WERI-Rb-1 (cell line): ENCODE measurements at places on chromosomes 1 and 21.

DNA sequence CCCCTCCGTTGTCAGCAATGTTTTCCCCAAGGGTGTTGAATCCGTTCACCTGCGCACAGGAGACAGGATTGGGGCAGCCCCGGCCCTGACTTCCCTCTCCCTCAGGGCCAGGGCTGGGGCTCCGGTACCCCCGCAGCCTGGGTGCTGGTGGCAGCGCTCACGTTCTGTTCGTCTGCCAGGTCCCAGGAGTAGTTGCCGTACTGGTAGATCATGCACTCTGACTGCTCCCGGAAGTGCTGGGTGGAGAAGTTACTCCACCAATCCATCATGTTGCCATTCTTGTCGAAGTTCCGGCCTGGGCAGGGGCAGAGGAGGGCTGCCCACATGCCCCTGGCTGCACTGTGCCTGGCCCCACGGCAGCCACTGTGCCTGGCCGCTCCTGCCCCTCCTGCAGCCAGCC lies 6.1 kb downstream of the PRXL2B start:
- no peak for DNase-seq

- no peak for DNase-seq
Measured at GRCh38 chr1:171313319-171313834, 606 bp upstream of the FMO4 start.

DNA sequence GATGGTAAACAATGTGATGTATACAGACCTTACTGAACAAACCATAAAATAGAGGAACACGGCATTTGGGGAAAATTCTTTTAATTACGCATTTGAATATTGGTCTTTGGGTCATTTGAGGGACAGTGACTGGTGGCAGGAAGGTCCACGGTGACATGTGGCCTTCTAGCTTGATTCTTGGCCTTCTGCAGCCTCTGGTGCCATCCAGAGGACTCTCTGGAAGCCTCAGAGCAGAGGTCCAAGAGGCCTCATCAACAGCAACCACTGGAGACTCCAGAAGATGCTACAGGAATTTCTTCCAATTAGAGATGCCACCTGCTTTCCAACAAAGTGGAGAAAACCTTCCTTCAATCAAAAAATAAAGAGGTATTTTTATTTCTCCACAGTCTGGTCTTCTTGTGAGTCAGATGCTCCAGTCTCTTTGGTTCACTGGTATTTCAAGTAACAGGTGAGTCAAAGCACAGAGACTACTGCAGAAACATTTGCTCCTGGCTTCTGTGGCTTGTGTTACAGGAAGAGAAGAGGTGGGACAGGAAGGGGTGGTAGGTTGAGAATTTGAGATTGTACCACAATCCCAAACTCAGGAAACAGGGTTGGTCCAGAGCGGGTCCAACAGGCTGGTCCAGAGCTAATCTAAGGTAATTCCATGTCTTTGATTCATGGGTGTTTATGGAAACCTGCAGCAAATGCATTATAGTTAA lies 2.7 kb upstream of the F5 start:
- DNase-seq: no peak

DNA sequence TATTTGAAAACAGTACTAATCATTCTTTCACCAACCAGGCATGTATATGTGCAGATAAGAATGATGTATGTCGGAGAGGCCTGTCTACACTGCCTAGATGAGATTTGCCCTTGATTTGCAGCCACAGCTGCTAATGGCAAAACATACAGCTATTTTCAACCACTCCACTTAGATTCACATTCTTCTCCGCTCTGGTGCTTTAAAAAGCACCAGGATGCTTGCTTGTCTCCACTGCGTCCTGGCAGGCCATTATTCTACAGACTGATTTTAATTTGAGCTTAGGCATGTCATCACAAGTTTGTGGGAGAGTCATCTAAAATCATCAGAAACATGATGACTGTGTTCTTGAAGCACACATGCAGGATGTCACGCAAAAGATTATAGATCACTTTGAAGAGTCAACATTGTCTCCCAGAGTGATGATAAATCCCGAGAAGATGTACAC lies 119.0 kb upstream of the NRIP1 start:
- DNase-seq: no peak

DNA sequence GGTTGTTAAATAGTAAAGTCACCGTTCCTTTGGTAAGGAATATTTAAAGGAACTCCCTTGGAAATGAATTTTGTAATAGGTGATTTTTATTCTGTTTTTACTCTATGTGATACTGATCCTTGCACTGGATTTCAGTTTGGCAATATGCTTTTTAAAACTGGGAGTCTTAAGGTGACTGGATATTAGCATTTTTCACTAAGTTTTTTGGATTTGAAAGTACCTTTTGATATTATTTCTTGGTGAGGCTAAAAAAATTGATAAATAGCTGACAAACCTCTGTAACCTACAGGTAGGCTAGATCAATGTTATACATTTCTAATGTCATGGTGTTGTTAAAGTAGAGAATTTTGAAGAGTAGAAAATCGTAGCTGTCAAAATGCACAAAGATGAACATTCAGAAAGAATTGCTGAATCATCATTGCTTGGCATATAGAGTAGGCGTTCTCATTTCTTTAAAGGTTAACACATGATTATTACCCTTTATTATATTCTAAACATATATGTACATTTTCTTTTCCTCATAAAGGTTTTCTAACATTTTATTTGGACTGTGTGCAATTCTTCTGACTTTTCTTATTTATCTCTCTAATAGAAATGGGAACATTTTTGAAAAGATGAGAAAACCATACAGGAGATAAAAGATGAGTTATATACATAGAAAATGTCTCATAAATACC lies 1.5 kb upstream of the DNAJB4 start:
- DNase-seq: no peak

DNA sequence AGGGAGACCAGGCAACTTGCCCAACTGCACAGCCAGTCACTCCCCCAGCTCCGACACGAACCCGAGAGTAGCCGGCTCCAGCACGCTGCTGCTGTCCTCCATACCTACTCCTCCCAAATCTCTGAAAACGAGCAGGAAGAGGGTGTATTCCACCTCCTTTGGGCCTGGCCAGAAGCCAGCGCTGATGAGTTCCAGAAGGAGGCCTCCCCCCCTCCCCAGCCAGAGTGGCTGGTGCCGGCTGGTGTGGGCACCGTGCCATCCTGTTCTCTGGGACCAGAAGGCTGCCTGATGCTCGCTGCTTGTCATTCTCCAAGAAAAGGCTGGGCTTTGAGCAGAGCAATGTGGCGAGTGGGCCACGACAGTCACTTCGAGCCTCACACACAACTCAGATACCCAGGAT lies 22.2 kb downstream of the KCNN3 start:
- DNase-seq: no peak

DNA sequence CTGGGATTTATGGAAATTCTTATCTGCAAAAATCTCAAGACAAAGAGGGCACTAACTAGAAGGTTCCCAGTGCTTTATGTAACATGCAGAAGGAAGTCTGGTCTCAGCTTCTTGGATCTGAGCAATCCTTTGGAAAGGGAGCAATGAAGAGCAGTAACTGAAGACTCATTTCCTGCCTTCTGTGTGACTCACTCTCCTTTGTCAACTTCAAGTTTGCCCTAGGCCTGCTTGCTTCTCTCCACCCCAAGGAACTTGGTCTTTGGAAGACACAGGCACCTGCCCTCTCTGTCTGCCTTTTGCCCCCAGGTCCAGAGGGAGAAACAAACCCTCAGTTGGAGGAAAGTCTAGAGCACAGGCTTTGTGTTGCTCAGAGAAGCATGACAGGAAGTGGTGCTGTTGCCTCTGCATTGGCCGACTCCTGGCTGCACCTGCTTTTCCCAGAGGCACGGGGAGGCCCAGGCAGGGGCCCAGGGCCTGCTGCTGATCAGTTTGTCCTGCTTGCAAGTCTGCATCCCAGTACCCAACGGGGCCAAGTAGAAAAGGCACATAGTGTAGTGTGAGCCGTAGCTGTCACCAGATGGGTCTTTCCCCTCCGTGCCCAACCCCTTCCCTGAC lies 137.2 kb downstream of the DHRS3 start:
- DNase-seq: no peak

DNA sequence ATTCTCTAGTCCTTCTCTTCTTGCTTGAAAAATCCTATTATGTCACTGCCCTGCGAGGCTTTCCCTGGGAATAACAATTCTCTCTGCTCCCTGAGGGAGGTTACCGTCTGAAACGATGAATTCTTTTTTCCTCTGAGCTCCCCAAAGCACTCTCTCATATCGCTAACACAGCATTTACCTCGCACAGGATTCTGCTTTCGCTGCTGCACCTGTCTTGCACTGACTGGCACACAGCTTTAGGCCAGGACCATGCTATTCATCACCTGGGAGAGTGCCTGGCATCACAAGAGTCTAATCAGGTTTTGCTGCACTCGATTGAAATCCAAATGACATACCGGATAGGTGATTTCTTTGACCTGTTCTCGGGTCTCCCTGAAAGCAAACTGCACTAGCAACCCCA lies 52.8 kb upstream of the GNG4 start:
- DNase-seq: no peak
